ENCODE measurements at places on chromosomes 3 and 15. TPM values are rescaled to one million over a fixed set of nuclear protein-coding genes. Genes with fewer than 3 reads are reported as not detected.

- DNase-seq = peak; percentile 78
Observed at GRCh38 chr3:151146071-151146730, 56.8 kb downstream of the GPR171 start.

DNA sequence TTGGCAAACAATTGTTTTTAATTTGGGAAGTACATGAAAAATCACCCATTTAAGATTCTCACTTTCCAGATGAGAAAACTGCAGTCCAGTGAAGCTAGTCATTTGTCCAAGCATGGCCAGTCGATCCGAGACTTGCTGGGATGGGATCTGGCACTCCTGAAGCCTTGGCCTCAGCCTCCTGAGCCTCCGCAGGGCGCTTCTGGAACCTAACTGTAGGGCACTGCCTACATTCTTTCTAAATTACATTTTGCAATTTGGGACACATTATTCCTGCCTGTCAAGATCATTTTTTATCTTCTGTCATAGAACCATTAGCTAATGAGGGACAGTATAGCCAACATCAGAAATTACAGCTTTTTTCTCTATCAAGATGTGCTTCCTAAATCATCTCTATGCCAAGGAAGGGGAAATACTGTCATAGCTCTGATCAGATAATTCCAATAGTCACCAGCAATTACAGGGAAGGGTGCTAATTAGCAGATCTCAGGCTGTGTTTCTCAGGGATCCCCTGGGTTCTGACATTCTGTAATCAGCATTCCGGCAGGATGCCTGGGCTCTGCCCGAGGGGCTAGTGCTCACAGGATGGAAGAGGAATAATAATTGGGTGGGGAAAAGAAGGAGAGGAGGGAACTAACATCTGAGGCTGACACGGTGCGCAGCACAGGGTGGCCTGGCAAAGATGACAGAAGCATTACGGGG is 28.3 kb downstream of the ANAPC13 start:
- no peak for DNase-seq

DNA sequence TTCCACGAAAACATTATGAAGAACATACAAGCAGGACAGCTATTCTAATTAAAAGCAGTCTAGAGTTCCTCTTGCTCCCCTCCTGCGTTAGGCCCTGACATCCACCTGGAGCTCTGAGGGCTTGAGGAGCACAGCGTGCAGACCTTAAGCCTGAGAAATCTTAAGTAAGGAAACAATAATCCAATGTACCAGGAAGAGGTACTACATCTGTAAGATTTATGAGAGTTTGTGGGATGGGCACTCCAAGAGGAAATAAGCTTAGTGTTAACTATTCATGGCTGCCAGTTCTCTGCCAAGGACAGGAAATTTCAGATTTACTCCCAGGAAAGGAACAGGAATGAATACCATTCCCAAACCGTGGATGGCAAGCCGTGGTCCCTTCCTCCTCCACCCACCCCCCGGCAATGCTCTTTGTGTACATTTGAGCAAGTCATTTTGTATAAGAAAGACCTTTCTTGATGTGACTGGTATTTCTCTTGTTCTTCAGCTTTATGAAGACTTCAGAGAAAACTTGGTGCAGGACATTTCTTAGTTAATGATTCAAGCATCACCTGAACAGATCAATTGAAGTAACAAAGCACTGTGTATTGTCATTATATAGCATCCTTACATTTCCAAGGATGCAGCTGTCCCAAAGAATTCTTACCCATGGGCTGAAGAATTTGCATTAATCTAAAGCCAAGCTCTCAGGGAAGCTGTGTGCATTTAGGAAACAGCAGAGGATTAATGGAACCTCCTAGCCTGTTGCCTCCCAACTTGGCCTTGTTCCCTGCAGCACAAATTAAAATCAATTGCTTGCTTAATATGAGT is 28.8 kb upstream of the VILL start:
- DNase-seq = no peak

- peak; percentile 68 for DNase-seq
Observed at GRCh38 chr3:9420850-9421549, 23.6 kb downstream of the SETD5 start.

The YEATS2 gene
- 25.0 TPM for polyA plus RNA-seq

All from fibroblast of lung (primary cell).